ENCODE measurements at places on chromosomes 11 and 22.

DNA sequence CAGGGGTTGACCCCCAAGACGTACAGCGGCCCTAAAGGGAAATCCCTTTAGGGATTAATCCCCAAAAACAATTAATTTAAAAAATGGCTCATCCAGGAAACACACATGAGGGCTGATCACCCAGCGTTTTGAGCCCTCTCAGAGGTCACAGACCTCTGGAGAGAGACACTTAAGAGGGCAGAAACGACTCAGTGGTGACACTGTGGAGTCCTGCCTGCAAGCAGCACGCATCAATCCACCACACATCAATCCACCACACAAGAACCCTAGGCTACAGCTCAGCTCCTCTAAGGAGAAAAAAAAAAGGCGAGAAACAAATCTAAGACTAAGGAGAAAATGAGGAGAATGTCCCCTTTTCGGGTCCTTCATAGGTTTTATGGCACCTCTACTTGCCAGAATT, 12.5 kb upstream of the SELENOH start:
- no peak for DNase-seq

DNA sequence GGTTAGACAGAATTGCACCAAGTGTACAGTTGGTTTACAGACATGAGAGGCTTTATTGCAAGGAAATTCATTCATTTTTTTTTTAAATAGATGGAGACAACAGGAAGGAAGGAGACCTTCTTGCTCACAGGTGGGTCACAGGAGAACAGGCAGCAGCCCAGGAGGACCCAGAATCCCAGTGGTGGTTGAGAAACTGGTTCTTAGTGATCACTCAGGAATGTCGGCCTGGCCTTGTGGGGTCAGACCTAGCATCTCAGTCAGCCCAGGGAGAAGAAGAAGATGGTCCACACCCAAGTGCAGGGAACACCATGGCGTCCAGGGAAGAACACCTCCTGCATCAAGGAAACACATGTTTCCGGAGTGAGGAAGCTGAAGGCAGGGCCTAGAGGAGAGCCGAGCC, 849 bp downstream of the KRTAP5-11 start:
- no peak for DNase-seq

DNA sequence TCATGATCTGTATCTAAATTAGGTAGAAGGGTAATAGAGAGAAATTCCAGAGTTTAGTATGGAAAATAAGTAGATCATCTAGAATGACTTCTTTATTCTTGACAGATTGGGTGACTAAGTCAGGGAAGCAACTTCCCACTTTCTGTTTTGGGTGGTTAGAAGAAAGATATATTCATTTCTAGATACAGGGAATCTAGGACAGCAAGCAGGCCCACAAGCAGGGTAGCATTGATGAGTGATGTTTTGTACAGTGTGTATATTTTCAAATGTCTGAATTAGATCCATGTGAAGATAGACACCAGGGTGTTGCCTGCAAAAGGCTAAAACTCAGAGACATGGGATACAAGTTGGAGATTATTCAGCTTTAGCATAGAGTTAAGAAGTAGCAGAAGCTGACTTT, 674.4 kb downstream of the CNTN5 start:
- DNase-seq, result no peak

DNA sequence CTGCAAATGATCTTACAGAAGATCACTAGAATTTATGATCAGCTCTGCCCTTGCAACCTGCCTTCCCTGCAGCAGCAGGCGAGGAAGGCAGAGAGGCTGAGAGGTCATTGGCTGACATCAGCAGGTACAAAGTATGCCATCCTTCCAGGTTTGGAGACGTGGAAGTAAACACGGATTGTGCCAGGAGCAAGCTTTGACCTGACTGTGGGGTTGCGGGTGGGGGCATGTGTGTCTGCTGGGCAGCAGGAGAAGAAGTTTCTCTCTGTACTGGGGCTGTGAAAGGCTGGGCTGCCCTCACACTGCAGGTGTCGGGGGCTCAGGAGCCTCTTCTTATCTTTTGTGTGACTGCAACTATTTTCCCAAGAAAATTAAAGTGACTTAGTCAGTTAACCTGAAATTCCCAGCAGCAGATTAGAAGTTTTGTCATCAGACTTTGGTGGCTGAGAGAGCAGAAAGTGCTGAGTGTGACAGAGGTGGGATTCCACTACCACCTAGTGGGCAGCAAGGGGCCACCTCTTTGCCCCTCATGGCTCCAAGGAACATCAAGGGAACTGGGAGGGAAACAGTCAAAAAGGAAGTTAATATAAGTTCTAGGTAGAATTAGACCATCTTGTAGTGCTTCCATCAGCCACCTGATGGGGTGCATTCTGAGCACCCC, 565.9 kb downstream of the ETS1 start:
- DNase-seq, result no peak

- no peak for DNase-seq
Observed at GRCh38 chr11:115665175-115665821, 161.1 kb upstream of the CADM1 start.
